Spinal cord (tissue), 10 donors: ENCODE measurements at places on chromosomes 16 and 17. TPM values are rescaled to one million over a fixed set of nuclear protein-coding genes. Genes with fewer than 3 reads are reported as not detected.

TNRC6A gene
- 73.5 TPM for polyA plus RNA-seq

DNA sequence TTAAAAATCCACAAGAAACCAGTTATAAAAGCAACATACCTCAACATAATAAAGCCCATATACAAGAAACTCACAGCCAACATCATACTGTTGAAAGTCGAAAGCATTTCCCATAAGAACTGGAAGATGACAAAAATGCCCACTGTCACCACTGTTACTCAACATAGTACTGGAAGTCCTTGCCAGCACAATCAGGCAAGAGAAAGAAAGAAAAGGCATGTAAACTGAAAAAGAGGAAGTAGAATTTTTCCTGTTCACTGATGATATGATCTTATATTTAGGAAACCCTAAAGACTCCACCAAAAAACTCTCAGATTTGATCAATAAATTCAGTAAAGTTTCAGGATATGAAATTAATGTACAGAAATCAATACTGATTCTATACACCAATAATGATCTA is 45.1 kb downstream of the AHSP start:
- no peak for DNase-seq

GRCh38 chr16:53142823-53143568 is 88.2 kb downstream of the CHD9 start:
- no peak for DNase-seq

HSD11B2 gene
- polyA plus RNA-seq: 9.3 TPM

DNA sequence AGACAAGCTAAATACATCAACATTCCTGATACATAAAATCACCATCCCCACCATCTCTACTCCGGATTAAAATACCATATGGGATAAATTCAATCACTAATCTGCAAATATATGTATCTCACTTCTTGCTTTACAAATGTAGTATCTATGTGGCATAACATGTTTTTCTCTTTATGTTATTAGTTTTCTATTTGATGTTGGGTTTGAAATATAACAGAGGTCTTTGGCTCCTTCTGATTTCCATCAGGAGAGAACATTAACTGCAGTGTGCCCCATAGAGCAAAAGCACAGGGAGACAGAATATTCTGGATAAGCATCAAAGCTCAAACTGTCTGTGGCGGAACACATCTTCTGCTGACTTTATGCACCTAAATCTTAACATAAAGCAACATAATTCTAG is 547.2 kb upstream of the CDH8 start:
- no peak for DNase-seq

DNA sequence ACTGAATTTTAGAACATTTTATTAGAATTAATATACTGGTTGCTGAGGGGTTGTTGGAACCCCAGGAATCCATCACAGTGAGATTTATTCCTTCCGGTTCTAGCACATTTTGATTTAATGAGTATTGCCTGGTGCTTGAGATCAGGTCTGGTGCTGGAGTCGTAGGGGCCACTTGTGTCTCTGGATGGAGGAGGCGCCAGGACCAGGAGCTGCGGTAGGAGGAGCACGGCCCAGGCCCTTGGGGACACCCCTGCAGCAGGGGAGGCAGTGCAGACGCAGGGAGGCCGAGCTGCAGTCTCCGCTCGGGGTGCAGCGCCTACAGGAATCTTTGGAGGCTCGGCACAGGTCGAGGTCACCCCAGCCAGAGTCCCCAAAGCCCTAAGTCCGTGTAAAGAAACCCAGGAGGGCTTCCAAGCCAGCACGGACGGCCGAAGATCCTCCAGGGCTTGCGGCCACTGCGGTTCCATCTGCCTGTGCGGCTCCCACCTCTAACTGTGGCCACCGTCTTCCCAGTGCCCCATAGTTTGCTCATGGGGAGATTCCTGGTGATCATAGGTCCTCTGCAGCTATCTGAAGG is 66.2 kb upstream of the CREBBP start:
- no peak for DNase-seq

- DNase-seq: no peak
Measured at GRCh38 chr17:28038802-28039201, 3.7 kb upstream of the NLK start.

SENP3 gene
- 64.2 TPM for polyA plus RNA-seq

- no peak for DNase-seq
Measured at GRCh38 chr16:10511829-10512228, 68.6 kb downstream of the EMP2 start.

KRTAP4-9 gene
- not detected for polyA plus RNA-seq

DNAI2 gene
- 5.4 TPM for polyA plus RNA-seq

CCL7 gene
- polyA plus RNA-seq: not detected

- peak; percentile 15 for DNase-seq
Measured at GRCh38 chr16:81201267-81201666, 37.2 kb upstream of the BCO1 start.

DNA sequence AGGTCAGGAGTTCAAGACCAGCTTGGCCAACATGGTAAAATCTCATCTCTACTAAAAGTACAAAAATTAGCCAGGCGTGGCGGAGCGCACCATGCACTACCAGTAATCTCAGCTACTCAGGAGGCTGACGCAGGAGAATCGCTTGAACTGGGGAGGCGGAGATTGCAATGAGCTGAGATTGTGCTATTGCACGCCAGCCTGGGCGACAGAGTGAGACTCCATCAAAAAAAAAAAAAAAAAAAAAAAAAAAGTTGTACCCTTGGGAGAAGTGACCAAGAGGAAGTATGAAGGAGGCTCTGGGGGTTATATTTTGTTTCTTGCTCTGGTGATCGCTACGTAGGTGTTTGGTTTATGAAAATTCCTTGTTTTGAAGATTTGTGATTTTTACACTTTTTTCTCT is 66.3 kb downstream of the LITAF start:
- no peak for DNase-seq

DNA sequence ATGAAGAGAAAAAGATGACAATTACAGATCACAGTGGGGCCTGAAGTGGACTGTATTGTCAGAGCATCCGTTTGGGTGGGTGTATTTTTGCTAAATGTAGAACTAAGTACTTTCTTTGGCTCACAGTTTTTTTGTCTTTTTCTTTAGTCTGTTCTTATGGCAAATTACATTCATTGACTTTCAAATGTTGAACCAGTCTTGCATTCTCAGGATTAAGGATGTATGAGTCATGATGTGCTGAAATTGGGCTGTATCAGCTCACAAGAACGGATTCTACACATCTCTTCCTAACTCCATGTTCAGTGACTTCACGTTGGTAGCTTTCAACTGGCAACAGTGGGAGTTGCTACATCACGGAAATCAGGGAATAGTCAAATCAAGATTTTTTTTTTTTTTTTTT is 66.5 kb downstream of the TEX2 start:
- no peak for DNase-seq

HOXB13 gene
- not detected for polyA plus RNA-seq

GRCh38 chr17:78912082-78912481 is 9.1 kb upstream of the CEP295NL start:
- DNase-seq: no peak

DNA sequence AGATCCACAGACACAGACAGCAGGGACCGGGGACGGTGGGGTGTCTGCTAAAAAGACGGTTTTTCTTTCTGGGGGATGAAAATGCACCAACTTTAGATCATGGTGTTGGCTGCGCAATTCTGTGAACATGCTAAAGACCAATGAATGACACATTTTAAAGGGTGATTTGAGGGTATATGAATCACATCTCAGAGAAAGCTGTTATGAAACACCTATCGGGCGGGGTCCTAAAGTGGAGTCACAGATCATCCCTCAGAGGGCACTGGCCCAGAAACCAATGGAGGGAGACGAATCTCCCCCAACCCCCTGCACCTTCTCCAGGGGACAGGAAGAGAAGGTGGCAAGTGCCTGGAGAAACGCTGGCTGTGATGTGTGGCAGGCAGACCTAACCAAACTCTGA is 26.0 kb downstream of the KLHDC4 start:
- no peak for DNase-seq

HBZ gene
- 3.3 TPM for polyA plus RNA-seq

ITGAL gene
- 2.5 TPM for polyA plus RNA-seq

GRCh38 chr17:69819316-69820087 is 255.5 kb upstream of the KCNJ16 start:
- no peak for DNase-seq

- DNase-seq: no peak
Measured at GRCh38 chr17:31926100-31926729, 10.6 kb upstream of the SUZ12 start.

- no peak for DNase-seq
Measured at GRCh38 chr16:60682219-60682618, 1354.0 kb downstream of the CDH8 start.

GRCh38 chr17:72266112-72266775 is 145.4 kb downstream of the SOX9 start:
- peak; percentile 74 for DNase-seq

GRCh38 chr16:17281052-17281451 is 189.7 kb downstream of the XYLT1 start:
- DNase-seq: no peak

GRCh38 chr17:41962768-41963434 is 3.7 kb upstream of the CNP start:
- DNase-seq: peak; percentile 38

GRCh38 chr17:64326420-64327054 is 63.5 kb upstream of the TEX2 start:
- no peak for DNase-seq

DNA sequence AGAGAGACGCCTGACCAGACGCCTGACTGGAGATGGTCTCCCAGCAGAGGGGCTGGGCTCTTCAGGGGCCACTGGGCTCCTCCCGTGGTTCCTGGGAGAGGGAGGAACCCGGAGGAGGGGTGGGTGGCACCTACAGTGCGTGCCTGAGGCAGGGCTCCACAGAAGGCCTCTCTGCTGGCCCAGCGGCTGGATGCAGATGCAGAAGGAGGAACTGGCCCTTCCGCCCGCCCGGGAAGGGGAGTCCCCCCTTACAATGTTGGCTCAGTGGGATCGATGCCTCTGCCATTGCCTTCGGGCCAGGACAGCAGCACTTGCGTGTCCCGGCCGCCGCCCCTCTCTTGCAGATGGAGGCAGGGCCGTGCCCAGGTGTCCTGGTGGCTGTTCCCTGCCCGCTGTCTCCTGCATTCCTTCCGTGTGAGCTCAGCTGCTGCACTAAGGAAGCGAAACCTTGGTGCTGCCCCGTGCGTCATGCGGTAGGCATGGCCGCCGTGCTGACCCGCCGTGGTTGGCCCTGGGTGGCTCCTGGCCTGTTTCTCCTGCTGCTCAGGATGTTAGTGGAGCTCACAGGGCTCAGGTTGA is 15.1 kb downstream of the BAIAP2 start:
- no peak for DNase-seq

GRCh38 chr17:7703584-7704479 is 1.2 kb upstream of the EFNB3 start:
- DNase-seq: peak; percentile 86

GRCh38 chr16:11050944-11051343 is 106.6 kb downstream of the CLEC16A start:
- DNase-seq: no peak

- no peak for DNase-seq
Measured at GRCh38 chr16:74046524-74046923, 250.1 kb upstream of the PSMD7 start.

GABARAP gene
- polyA plus RNA-seq: 431 TPM

- no peak for DNase-seq
Measured at GRCh38 chr16:77214411-77215138, 15.4 kb downstream of the SYCE1L start.

SOX8 gene
- polyA plus RNA-seq: 166 TPM

DNA sequence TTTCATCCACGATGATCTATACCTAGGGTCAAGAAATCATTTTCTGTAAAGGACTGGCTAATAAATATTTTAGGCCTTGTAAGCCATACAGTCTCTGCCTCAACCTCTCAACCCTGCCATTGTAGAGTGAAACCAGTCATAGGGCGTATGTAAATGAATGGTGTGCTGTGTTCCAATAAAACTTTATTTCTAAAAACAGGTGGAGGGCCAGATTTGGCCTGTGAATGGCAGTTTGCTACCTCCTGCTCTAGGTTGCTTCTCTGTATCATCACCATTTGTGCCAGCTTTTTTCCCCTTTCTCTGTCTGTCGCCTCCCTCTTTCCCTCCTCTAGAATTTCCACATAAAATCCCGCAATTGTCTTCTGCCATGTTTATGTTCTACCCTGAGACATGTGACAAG is 181.7 kb downstream of the XYLT1 start:
- DNase-seq: no peak

GRCh38 chr17:44907729-44908470 is 7.4 kb downstream of the GFAP start:
- no peak for DNase-seq

GRCh38 chr17:54063639-54064038 is 240.9 kb downstream of the KIF2B start:
- DNase-seq: no peak

DNA sequence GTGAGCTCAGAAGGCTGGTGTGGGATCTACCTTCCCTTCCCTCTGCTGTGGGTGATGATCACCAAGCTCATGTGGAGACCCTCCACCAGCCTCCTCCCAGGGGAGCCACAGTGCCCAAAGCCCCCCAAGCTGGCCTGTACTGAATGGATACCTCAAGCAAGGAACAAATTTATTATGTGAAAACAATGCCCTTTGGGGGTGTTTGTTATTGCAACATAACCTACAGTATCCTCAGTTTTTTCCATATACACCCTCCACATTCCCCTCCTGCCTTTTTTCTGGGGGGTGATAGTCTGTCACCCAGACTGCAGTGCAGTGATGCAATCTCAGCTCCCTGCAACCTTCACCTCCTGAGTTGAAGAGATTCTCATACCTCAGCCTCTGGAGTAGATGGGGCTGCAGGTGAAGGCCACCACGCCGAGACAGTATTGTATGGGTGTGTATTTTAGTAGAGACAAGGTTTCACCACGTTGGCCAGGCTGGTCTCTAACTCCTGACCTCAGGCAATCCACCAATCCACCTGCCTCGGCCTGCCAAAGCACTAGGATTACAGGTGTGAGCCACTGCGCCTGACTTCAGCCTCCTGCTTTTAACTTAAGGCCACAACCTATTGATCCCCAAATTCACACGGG is 215.9 kb downstream of the CPPED1 start:
- DNase-seq: no peak

GRCh38 chr16:85202631-85203461 is 90.6 kb upstream of the CIBAR2 start:
- peak; percentile 61 for DNase-seq

DNA sequence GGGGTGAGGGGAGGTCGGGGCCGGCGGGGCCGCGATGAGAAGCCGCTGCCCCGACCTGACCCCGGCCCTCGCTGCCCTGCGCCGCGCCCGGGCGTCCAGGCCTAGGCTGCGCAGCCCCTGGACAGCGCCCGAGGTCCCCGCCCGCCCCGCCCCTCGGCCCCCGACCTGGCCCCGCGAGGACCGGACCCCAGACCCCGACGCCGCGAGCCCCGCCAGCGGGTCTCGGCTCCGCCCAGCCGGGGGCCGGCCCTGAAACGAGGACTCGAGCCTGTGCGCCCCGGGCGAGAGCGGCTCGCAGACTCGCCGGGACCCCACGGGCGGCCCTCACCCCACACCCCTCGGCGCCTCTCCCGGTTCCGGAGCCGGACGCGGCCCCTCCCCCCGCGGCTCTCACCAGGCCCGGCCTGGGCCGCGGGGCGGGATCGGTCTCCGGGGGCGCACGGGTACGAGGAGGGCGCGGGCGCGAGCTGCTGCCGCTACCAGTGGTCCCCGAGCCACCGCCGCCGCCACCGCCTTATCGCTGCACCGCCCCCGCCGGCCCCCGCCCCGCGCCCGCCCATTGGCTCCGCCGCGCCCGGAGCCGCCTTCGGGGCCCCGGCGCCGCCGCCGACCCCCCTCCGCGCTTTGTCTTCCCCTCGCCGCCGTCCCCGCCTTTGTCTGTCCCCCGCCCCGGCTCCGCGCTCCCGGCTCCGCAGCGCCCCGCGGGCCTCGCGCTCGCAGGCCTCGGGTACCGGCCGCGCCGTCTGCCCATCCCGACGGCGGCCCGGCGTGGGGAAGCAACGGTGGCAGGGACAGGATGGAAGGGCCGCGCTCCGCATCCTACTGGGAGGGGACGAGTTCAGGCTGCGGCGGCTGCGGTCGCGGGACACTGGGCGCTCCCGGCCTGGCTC is at the start of gene LIMD2:
LIMD2 (minus strand) TSS at position 488 of the 890 bp plus-strand sequence. CDS start 827 bp downstream, outside the sequence.
- DNase-seq: no peak

KRT27 gene
- polyA plus RNA-seq: not detected
